ENCODE measurements at places on chromosomes 2 and 18.

- DNase-seq = no peak
Measured at GRCh38 chr2:21194858-21195271, 71.1 kb downstream of the TDRD15 start.

DNA sequence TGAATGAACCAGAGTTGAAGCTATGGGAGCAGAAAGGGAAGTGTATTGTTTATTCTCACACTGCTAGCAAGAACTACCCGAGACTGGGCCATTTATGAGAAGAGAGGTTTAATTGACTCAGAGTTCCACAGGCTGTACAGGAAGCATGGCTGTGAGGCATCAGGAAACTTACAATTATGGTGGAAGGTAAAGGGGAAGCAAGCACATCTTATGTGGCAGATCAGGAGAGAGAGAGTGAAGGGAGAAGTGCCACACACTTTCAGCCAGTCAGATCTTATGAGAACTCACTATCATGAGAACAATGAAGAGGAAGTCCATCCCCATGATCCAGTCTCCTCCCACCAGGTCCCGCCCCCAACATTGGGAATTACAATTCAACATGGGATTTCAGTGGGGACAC, 383.2 kb upstream of the SLC14A2 start:
- no peak for DNase-seq

- DNase-seq = peak; percentile 60
Measured at GRCh38 chr2:100470898-100471514, 724 bp downstream of the NMS start.

- DNase-seq = no peak
Measured at GRCh38 chr2:37102588-37102987, 18.3 kb downstream of the GPATCH11 start.

DNA sequence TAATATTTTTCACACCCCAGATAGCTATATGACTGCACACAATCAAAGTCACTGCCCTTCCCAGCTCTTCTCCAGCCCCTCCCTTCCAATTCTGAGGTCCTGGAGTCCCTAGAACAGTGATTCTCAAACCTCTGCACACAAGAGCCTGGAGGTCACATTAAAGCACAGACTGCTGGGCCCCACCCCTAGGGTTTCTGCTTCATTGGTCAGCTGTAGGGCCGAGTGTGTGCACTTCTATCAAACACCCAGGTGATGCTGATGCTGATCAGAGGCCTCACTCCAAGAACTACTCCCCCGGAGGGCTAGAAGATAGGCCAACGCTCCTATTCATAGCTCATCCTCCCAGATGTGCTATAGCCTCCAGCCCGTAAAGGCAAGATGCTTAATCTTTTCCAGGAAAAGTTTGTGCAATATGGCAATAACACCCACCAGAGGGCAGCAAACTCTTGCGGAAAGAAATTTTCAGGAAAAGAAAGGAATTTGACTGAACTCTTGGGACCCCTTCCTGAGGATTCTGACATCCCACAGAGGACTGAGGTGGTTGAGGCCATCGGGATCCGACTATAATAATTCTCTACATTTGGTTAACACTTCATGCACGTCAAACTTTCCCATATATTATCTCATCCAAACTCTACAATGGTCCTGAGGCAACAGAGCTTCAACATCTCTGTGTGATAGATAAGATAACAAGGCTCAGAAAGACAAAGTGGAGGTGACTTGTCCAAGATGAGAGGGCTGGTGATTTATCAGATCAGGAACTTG, 194.2 kb upstream of the PKDCC start:
- DNase-seq = no peak

DNA sequence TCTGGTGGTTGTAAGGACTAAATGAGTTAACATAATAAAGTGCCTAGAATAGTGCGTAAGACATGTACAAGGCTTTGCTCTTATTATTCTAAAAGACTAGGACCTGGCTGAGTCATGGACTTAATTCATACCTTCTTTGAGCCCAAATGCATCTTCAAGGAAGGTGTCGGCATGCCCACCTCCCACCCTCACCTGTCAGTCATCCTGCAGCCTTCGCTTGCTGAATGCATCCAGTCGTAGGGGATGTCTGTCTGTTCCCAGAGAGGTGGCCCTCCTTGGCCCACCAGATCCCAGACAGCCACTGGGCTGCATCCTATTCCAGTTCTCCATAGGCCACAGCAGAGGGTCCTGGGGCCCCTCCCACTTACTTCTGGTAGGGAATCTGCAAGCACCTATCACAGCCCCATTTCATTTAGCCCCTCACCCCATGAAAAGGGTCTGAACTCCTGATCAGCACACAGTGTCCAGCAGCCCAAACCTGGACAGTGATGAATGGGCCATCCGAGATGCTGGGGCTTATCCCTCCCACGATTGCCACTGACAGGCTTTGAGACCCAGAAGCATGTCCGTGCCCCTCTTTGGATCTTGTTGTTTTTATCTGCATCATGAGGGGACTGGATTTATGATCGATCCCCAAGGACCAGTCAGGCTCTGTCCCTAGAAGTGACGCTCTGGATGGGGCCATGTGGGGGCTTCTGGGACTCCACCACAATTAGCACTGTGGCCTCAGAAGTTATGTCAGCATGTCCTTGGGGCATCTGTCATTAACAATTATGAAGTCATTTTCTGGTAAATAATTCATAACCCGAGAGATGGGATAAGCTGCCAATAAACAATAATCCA, 101.1 kb downstream of the KLHL29 start:
- no peak for DNase-seq

DNA sequence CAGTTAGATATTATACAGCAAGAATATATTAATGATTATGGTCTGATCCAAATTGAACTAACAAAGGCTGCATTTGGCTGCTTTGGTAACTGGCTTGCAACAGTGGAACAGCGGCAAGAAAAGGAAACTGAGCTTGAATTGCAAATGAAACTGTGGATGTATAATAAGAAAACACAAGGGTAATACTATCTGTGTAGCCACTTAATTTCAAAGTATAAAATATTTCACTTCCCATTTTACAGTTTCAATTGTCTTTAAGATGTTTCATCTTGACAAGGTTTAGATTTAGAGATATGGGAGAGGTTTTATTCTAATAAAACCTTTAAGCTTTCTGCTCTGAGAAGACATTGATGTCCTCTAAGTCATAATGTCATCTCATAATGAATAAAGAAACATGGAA, 23.8 kb downstream of the WDR75 start:
- DNase-seq = no peak

DNA sequence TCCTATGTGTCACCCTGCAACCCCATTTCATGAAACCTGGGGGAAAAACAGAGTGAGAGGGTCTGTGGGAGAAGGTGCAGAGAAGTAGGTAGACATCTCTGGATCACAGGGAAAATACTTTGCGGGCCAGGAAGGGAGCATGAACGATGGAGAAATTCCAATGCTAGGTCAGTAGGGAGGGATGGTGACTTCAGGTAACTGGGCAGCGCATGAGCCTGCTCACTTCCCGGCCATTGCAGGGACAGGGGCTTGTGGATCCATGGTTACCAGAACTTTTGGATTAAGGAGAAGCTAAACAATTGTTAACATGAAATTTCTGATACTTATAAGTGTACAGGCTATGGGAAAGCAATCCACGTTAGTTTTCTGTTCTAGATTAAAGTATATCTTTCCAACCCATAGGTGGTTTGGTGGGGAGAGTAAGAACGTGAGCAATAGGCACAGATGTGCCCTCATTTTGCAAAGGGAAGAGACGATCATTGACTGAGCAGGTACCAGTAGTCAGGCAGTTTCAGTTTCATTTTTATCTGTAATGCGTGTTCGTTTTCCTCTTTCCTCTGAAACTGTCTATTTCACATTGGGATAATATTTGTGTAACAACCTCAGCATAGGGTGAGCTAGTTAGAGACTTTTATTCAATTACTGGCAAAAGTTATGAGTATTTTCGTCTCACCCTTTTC, 65.0 kb downstream of the NYAP2 start:
- DNase-seq = no peak

DNA sequence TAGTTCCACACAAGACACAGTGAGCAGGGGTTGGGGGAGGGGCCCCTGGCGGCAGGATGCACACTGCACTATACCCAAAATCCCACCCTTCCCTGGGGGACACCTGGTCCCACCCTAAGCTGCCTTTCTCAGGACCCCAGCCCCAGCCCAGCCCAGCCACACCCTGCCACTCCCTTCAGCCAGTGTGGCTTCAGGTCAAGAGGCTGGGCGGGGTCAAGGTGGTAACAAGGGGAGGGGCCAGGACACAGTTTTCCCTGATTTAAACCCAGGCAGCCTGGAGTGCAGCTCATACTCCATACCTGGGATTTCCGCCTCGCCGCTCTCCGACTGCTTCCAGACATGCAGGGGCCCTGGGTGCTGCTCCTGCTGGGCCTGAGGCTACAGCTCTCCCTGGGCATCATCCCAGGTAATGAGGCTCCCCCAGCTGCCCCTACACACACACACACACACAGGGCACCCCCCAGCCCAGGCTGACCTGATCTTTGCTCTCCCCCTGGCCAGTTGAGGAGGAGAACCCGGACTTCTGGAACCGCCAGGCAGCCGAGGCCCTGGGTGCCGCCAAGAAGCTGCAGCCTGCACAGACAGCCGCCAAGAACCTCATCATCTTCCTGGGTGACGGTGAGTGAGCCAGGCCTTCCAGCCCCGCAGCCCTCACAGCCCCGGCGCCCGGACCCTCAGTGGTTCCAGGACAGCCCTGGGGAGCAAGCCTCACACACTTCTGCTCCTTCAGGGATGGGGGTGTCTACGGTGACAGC, at the start of gene ALPG:
Gene ALPG (plus strand): TSS at position 289 of the 755 bp plus-strand sequence. CDS start 51 bp downstream, at position 340.
- DNase-seq = no peak

- no peak for DNase-seq
Measured at GRCh38 chr2:176067589-176068418, 16.0 kb downstream of the EVX2 start.

- no peak for DNase-seq
Measured at GRCh38 chr2:68103030-68103708, 40.4 kb upstream of the C1D start.

DNA sequence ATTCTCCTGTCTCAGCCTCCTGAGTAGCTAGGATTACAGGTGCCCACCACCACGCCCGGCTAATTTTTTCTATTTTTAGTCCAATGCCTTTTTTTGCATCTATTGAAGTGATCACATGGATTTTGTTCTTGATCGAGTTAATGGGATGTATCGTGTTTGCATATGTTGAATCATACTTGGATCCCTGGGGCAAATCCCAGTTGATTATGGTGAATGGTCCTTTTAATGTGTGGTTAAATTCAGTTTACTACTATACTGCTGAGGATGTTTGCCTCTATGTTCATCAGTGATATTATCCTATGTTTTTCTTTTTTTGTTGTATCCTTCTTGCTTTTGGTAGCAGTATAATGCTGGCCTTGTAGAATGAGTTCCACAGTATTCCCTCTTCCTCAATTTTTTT, 8.2 kb upstream of the TTC21B start:
- no peak for DNase-seq

DNA sequence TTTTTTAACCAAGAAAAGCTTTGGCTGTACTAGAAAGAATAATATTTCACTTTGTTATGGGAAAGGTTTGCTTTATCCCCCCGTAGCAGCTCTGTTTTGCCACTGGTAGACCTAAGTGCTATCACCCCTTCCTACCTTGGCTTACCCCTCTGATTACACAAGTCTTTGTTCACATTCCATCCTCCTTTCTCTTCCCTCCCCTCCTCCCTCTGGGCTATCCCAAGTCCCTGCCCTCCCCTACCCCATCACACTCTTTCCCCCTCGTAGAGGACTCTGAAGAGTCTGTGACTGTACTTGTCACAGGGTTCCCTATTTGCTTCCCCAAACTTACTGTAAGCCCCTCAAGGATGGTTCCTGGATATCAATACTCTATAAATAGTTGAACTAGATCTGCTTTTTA, 152.9 kb upstream of the NOSTRIN start:
- DNase-seq = no peak

DNA sequence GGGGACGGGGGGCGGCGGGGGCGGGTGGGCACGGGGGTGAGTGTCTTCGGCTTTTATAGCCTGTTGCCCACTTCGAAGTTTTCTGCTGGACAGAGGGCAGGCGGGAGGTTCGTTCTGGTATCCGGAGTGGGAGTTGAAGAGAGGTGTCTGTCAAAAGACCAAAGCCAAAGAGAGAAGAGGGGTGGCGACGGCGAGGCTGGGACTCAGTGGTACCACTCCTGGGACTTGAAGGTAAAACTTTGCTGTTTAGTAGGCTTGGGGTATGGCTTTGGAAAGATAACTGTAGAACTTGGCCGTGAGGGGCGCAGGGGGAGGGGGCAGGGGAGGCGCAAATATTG, 215.8 kb upstream of the DTNA start:
- DNase-seq = no peak

- DNase-seq = no peak
Measured at GRCh38 chr2:9755638-9756037, 87.6 kb upstream of the TAF1B start.

- DNase-seq = no peak
Measured at GRCh38 chr2:72515696-72516095, 310.1 kb downstream of the EXOC6B start.

GRCh38 chr2:22822835-22823234, 562.1 kb upstream of the KLHL29 start:
- DNase-seq = no peak

DNA sequence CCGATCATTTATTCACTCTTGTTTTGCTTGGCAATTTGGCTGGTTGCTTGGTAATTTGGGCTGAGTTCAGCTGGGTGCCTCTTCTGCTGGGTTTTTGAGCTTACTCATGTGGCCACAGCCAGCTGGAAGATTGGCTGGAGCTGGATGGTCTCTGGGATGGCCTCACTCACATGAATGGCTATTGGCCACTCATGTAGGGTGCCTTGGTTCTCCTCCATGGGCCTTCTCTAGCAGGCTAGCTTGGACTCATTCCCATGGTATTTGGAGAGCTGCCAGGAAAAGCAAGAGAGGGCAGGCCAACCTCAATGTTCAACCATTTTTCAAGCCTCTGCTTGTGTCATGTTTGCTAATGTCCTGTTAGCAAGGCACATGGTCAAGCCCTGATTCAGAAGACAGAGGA, 16.9 kb downstream of the ZAP70 start:
- DNase-seq = no peak

- no peak for DNase-seq
Measured at GRCh38 chr18:45370255-45371010, 244.8 kb upstream of the SLC14A2 start.

- DNase-seq = no peak
Measured at GRCh38 chr2:171487803-171488259, 34.4 kb upstream of the CYBRD1 start.

DNA sequence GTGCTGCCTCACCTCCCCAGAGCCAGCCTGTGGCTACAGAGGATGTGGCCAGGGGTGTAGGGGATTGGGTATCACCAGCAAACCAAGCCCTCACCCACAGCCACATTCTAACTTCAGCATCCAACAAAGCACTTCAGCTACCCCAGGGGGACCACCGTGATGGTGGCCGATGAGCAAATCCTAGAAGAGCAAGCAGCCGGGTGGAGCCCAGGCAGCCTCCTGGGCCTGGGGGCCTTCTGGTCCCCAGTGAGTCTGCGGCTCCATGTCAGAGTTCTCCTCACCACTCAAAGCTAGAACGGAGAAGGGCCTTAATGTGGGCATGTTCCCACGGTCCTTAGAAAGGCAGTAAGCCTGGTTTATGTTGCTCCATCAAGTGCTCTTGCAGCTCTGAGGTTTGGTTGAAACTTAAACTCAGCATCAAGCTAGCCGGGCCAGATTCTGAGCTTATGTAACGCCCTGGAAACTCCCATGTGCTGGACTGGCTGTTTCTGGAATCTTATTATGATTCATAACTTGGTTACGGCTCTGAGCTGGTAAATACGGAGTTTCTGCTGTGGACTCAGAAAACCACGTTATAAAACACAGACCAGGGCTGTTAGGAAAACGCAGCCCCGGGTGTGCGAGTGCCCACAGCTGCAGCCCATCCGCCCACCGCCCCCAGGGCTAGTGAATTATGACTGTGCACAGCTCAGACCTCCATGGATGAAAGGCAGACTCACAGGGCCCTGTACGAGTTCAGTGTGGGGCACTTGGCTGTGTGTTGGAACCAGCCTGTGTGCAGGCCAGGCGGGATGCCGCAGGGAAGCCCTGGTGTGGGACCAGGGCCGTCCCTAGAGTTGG, 99.8 kb downstream of the SEPTIN10 start:
- DNase-seq = no peak

Data from Right ventricle myocardium inferior (tissue), 1 donor.